ENCODE measurements at places on chromosomes 7 and 10.

DNA sequence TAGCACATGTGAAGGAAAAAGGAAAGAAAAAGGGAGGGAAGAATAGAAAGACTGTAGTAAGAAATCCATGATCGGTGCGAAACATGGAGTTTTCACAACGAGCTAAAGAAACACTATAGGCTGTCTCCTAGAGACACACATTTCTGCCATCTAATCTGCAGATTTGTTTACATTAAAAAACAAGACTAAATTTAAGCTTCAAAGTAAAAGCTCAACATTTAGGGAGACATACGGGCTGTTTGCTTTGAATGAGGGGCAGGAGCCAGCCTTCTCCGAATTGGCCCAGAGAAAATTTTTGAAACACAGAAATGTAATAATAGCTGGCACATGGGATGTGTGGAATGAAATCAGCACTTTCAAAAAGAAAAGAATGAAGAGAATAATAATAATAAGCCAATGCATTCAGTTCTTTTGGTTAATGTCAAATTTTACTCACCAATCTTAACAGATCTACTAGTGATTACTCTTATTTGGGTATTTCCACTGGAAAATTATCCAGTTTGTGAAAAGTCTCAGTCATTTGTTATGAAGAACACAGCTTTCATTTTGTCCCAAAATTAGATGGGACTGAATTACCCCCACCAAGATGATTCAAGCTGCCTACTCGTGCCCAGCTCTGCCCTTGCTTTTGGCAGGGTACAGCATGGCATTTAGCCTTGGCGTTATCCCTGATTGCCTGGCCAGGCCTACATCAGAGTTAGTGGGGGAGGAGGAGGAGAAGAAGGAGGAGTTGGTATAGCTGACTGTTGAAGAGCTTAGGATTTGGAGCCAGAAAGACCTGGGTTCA lies 47.1 kb downstream of the MTURN start:
- no peak for DNase-seq

DNA sequence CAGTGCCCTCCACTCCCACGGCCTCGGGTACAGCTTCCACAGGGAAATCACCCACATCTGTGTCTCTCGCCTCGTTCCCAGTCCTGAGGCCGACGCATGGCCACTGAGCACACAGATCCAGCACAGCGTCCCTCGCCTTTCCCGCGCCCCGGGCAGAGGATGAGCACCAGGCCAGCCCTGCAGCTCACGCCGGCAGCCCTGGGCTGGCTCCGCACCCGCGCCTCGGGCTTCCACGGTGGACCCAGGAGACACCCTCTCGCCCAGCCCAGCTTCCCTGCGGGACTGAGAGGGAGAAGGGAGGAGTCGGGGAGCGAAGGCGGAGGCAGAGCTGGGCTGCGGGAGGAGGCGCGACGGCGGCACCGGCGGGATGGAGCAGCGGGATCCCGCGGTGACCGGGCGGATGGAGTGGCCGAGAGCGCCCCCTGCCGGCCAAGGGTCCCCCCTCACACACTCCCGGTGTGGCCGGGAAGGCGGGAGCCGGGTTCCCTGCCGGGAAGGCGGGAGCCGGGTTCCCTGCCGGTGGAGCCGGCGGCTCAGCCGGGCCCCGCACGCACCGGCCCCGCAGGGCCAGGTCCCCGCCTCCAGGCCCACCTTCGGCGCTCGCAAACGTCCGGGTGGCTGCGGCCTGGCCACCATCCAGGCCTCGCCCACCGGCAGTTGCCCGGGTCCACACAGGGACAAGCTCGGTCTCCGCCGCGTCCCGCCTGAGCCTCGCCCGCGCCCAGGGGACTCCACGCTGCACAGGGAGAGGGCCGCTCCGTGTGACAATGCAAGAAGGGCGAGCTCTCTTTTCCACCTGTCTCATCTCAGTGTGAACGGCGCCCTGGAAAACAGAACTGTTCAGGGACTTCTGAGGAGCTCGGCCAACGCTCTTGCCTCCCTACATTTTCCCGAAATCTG lies 110.3 kb upstream of the LANCL2 start:
- DNase-seq = peak; percentile 83

DNA sequence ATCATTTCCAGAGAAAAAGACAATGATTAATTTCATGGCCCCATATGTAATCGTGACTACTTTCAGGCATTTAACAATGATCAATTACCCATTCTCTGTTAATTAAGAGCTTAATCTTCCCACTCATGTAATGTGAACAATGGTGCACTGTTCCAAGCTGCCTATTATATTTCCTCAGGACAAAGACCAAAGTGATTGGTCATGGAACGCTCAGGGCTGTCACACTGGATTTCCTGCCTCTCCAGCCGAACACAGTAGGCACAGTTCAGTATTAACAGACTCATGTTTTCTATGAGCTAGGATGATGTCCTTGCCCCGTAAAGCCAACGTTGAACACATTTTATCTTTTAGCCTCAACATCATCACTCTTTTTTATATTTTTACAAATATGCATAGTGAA lies 142.7 kb upstream of the FZD8 start:
- no peak for DNase-seq

GRCh38 chr7:149729983-149730801 lies 43.2 kb downstream of the ZNF467 start:
- no peak for DNase-seq

GRCh38 chr7:50697748-50698147 lies 84.9 kb downstream of the GRB10 start:
- DNase-seq = no peak

GRCh38 chr10:116254422-116255155 lies 18.4 kb downstream of the GFRA1 start:
- DNase-seq = no peak

DNA sequence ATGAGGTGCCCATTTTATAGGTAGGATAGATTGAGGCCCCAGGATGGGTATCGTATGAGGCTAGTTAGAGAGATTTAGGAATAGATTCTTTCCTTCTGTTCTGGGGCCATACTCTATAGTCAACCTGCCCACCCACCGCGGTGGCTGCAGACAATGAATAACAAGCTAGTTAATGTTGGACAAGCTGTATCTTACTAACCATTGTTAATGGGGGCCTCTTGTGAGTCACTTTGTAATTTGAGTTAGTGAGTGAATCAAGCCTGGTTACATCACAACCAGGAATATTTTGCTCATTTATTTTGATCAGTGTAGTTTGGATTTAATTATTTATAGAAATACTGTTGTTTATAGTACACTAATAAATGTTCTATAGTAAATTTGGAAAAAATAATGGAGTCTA lies 7.3 kb downstream of the SORCS3 start:
- DNase-seq = no peak

- no peak for DNase-seq
Observed at GRCh38 chr10:100791369-100792058, 46.1 kb downstream of the PAX2 start.

DNA sequence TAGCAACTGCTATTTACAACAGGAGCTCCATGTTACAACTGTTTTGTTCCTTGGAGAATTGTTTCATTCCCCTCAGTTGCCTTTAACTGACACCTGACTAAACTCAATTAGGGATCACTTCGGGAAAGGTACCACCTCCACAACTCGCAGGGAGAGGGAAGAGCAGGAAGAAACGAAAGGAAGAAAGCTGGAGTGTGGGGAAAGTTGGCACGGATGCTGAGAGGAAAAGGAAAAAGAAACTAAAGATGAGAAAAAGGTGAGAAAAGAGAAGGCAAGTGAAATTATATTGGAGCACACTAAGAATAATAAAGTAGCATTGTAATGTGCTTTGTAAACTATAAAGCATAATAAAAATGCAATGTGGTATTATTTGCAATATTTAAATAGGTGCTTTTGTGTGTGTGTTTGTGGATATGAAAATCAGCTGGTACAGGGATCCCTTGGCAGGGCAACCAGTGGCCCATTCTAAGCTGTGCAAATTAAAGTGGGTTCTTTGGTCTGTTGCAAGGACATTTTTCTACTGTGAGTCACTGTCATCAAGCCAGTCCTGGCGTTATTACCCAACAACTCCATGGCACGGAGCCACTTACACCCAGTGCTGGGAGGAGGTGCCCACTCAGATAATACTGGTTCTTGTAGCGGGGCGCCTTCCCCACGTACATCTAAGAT lies 45.9 kb downstream of the HIPK2 start:
- DNase-seq = peak; percentile 92

GRCh38 chr7:128692623-128693270 lies 20.7 kb downstream of the GARIN1A start:
- DNase-seq = no peak

DNA sequence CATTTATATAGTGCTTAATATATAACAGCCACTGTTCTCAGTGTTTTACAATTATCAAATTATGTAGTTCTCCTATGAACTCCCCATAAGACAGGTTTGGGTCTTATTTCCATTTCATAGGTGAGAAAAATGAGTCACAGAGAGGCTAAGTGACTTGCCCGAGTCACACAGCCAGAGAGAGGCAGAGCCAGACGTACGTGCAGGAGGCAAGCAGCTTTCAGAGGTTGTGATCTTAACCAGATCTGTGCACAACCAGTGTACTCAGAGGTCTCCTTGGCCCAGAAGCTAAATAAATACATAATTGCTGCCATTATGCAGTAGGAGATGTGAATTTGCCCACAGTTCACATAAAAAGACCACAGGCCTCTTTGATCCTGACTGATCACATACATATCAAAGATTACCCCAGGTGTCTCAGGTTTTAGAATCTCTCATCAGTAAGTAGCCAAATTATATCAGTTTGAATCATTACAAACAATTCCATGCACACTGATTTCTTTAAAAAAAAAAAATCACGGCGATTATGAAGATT lies 304.7 kb upstream of the AOAH start:
- DNase-seq = no peak

GRCh38 chr10:62264702-62265436 lies 3.8 kb downstream of the RTKN2 start:
- peak; percentile 89 for DNase-seq

DNA sequence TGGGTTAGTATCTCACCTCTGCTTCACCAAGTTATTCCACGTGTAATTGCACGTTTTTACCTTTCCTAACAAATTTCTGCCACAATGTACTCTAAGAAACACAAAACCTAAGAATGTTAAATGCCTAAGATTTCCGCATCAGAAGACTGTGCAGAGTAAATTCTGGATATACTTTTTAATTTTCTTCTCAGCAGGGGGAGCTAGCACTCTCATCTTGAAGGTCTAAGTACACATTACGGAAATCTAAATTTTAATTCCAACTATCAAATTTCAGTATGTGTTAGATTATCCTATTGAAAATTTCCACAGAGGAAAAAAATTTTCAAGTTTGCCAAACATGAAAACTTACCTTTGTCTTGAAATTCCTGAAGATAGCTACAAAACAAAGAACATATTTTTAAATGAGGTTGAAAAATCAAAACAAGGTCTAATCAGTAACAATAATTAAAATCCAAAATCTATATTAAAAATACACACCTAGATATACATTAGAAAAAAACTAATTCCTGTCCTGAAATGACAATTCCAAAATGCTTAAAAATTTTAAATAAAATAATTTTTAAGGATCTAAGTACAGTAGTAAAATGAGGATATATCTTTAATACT lies 10.5 kb downstream of the SKAP2 start:
- peak; percentile 53 for DNase-seq

DNA sequence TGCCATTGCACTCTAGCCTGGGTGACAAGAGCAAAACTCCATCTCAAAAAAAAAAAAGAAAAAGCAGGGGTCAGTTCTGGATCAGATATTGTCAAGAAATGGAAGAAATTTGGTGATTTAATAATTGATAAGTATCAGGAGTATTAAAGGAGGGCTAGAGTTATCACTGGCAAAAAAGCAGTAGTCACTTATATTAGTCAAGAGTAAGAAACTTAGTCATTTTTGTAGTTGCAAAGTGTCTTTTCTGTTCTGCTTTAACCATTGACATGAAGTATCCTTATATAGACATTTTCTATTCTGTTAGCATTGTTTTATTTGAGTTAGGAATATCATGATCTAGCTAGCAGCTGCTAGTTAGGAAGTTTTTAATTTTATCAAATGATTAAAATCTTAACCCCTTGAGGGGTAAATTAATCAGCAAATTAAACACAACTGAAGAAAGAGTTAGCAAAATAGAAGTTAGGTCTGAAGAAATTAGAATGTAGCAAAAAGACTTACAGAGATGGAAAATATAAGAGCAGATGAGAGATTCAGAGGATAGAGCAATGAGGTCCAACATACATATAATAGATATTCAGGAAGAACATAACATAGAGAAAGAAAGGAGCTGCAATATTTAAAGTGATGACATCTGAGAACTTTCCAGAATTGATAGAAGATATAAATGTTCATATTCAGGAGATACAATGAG lies 7.3 kb upstream of the CCDC6 start:
- DNase-seq = no peak

DNA sequence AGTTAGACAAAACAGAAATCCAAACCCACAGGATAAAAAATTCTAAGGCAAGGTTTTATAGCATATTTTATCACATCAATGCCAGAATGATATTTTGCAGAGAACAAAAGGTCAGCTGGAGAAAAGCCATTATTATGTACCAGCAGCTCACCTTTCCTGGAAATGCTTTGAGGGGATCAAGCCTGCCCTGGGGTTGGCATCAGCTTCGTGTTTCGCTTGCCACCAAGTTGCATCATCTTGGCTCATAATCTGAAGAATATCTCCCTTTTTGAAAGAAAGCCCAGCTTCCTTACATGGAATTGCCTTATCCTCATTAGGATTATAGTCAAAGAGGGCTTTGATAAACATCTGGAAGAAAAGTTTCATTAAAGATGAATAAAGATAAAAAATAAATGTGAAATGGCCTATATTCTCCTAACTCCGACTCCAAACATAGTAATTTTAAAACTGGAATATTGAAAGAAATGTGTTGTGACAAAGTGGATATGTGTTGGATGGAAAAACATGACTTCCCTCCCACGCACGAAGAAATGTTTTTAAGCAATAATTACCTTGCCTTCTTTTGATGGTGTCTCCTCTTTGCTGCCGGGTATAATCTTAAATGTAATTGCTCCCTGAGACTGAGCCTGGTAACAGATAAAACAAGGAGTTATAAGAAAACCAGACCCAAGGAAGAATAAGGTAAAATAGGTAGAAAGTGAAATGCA lies 121.3 kb upstream of the ODAD2 start:
- DNase-seq = no peak

- DNase-seq = no peak
Observed at GRCh38 chr10:77101341-77101740, 536.3 kb downstream of the KCNMA1 start.

DNA sequence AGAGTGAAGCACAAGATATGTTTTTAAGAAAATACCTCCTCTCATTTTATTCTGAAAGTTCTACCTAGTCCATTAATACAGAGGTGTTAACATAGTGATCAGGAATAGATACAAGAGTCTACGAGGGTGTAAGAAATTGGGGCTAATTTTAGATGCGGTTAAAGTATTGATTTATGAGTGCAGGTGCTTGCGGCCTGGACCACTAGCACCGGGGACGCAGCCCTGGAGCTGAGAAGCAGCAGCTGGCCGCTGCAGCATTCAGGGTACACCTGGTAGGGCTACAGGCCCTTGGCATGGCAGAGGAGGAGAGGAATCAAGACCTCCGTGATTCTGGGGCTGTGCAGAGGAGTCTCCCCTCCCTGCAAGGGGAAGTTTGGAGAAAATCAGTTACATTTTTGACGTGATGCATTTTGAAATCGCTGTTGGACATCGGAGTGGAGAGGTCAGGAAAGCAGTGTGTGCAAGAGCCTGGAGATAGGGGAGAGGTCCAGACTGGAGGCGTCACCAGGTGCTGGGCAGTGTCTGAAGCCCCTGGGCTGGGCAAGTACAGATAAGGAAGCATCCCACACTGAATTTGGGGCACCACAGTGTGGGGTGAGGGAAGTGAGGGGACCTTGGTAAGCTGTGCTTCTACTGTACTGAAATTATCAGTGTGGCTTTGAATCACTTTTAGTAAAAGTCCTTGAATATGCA lies 112.3 kb downstream of the VWC2 start:
- no peak for DNase-seq

- no peak for DNase-seq
Observed at GRCh38 chr10:71442859-71443570, 46.3 kb downstream of the CDH23 start.
